ENCODE measurements at places on chromosomes 6 and 20. TPM values are rescaled to one million over a fixed set of nuclear protein-coding genes. Genes with fewer than 3 reads are reported as not detected.

Gene COL11A2
- total RNA-seq = 4.4 TPM

Gene GPR63
- 7.8 TPM for total RNA-seq

Gene DNAAF9
- total RNA-seq = 8.1 TPM

- no peaks in the 10 kb centered on the region for H3K27me3 ChIP-seq
- H3K36me3 ChIP-seq = peaks cover 12% of the 10 kb centered on the region
- H3K4me1 ChIP-seq = no peaks in the 10 kb centered on the region
- DNase-seq = no peak
These were observed 228.5 kb downstream of the SLC24A3 start for GRCh38 chr20:19440660-19441527.

DNA sequence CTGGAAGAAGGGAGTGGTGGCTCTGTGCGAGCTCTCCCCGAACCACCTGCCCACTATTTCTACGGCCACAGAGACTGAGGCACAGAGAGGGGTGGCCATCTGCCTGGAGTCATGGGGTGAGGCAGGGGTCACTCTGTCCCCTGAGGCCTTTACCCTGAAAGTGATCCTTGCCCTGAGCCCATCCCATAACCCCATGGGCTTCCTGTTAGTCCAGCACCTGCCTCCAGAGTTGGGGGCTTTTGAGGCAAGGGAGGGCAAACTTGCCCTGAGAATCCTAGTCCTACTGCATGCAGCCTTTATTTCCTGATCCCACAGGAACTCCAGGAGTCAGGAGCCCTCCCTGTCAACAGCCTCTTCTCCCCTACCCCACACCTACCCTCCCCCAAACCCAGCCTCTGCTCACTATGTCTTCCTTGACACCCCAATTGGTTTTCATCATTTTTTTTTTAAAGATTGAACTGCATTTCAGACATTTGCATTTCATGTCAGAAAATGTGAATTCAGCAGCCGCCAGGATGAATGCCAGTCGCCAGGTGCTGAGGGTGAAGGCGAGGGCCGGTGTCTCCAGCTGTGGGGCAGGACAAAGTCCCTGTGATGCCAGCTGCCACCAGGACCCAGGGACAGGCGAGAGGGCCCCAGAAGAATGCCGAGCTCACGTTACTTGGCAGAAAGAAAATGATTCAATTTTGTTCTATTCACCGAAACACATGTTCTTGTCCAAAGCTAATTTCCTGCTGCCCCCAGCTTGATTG, 47.6 kb upstream of the NNAT start:
- DNase-seq = no peak
- H3K27ac ChIP-seq = no peak overlapping the region
- H3K4me3 ChIP-seq = no peak overlapping the region

GRCh38 chr6:55176958-55177357, 2.6 kb downstream of the HCRTR2 start:
- peaks cover 36% of the 10 kb centered on the region for H3K27me3 ChIP-seq
- no peaks in the 10 kb centered on the region for H3K36me3 ChIP-seq
- DNase-seq = no peak
- H3K4me1 ChIP-seq = peaks cover 11% of the 10 kb centered on the region
- no peak overlapping the region for H3K27ac ChIP-seq

- H3K27ac ChIP-seq = no peak overlapping the region
- peaks cover 22% of the 10 kb centered on the region for H3K36me3 ChIP-seq
- H3K4me3 ChIP-seq = no peak overlapping the region
- H3K27me3 ChIP-seq = no peaks in the 10 kb centered on the region
- no peaks in the 10 kb centered on the region for H3K4me1 ChIP-seq
These were observed 127.4 kb downstream of the ADGRG6 start for GRCh38 chr6:142429195-142429594.

- no peak overlapping the region for H3K4me3 ChIP-seq
- H3K27ac ChIP-seq = no peak overlapping the region
- DNase-seq = no peak
- H3K4me1 ChIP-seq = no peaks in the 10 kb centered on the region
These were observed 48.1 kb upstream of the SLC17A4 start for GRCh38 chr6:25706314-25707014.

DNA sequence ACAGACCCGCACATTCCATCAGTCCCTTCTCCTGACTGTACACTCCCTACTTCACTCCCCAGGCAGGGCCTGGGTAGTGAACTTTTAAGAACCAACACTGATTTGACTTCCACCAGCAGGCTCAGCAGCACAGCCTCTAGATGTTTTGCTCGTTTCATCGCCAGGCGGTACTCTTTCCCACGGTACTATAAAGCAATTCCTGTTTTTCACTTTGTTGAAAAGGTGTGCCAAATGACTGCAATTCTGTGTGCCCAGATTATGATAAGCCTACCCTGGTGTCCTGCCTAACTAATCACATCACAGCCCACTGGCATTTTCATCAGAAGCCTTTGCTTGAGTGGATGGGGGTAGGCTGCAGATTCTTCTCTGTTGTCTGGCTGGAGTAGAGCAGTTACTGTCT, 12.9 kb upstream of the WTAP start:
- no peaks in the 10 kb centered on the region for H3K36me3 ChIP-seq
- H3K4me1 ChIP-seq = no peaks in the 10 kb centered on the region
- no peak overlapping the region for H3K4me3 ChIP-seq
- no peak overlapping the region for H3K27ac ChIP-seq
- DNase-seq = no peak
- H3K27me3 ChIP-seq = peaks cover under 1% of the 10 kb centered on the region

- peaks cover 10% of the 10 kb centered on the region for H3K27me3 ChIP-seq
- no peaks in the 10 kb centered on the region for H3K4me1 ChIP-seq
- H3K4me3 ChIP-seq = no peak overlapping the region
- H3K27ac ChIP-seq = no peak overlapping the region
- peaks cover 3% of the 10 kb centered on the region for H3K36me3 ChIP-seq
These were observed 13.5 kb upstream of the PNRC1 start for GRCh38 chr6:89066940-89067646.

DNA sequence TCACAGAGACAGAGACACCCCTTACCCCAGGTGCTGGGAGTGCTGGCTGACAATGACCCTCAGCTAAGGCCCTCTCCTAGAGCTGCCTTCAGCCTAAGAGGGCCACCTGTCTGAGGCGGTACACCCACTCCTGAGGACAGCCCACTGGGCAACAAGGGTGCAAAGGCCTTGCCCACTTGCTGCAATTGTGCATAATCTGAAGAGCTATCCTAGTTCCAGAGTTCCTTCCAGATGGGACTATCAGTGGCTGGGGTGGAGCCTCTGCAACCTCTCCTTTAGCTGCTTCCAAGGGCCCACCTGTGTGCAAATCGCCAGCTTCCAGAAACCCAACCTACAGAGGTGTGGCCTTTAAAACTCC, 87.5 kb downstream of the PREX1 start:
- no peak overlapping the region for H3K4me3 ChIP-seq
- H3K27me3 ChIP-seq = no peaks in the 10 kb centered on the region
- H3K36me3 ChIP-seq = no peaks in the 10 kb centered on the region
- no peak overlapping the region for H3K27ac ChIP-seq
